ENCODE measurements at places on chromosomes 7 and 10. TPM values are rescaled to one million over a fixed set of nuclear protein-coding genes. Genes with fewer than 3 reads are reported as not detected.

DNA sequence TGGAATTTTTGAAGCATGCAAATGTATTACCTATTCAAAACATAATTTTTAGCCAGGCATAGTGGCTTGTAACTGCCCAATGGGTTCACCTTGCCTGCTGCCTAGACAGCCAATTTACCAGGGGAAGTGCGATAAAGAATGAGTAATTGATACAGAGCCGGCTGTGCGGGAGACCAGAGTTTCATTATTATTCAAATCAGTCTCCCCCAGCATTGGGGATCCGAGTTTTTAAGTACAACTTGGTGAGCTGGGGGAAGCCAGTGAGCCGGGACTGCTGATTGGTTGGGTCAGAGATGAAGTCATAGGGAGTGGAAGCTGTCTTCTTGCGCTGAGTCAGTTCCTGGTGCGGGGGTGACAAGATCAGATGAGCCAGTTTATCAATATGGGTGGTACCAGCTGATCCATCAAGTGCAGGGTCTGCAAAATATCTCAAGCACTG is 29.1 kb upstream of the NRBF2 start:
- DNase-seq, result no peak

DNA sequence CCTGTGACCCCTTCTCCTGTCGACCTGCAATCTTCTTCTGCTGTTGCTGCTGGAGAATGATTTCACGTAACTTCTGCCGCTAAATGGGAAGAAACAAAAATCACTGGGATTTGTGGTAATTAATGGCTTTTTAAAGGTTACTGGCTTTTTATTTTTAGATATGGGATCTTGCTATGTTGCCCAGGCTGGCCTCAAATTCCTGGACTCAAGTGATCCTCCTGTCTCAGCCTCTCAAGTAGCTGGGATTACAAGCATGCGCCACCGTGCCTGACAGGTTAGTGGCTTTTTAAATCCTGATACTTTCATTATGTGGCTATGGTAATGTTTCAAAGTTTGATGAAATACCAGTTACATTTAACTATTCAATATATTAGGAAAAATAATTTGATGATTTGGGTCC is 154.6 kb downstream of the GALNT11 start:
- no peak for DNase-seq

GRCh38 chr7:123004931-123005330 is 9.4 kb upstream of the TAS2R16 start:
- DNase-seq, result no peak

DNA sequence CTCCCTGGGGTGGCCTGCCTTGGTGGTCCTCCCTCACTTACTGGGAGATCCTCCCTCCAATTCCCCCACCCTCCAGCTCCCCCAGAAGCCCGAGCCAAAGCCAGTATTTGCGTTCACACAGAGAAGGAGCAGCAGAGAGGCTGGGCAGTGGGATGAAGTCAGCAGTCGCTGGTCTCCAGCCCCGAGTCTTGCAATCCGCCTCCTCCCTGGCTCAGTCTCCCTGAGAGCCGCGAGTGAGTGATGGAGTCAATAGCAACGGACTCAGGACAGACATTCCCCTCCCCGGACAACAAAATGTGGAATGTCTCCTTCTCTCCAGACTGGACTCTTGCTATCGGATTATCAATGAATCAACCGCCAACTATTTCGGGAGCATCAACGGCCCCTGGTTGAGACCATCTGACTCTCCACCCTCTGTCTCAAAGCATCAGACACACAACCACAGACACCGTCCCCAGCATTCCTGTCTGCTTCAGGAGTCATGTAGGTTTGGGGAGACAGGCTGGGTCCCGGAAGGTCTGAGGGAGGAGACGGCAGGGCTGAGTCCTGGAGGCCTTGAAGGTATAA is 178.4 kb downstream of the SH3PXD2A start:
- DNase-seq, result no peak

Gene TWNK
- 41.1 TPM for total RNA-seq

DNA sequence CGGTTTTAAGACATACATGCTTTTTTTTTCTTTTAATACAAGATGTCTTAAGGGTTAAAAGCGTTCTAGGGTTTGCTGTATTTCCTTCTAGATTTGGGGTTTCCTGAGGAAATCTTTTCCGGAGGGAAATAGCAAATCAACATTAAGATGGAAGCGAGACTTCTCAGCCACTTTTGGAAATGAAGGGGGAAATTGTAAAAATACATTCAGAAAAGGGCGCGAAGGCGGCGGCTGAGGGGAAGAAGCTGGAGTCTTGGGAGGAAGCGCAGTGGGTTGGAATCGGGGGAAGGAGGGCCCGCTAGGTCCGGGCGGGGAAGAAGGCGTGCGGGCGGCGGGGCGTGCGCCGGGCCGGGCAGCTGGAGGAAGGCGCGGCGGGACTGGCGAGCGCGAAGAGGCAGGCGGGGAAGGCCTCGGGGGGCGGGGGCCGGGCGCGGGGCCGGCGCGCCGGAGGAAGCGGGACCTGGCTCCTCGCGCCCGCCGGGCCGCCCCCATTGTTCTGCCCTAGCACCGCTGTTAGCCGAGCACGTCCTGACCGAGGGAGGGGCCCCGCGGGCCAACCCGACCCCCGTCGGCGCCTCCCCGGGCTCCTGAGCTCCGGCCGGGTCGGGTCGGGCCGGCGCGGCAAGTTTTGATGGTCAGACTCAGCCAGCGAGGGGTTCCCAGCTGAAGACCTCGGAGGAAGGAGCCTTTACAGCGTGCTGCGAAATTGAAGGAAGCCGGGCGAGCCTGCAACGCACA is 1.5 kb upstream of the SKIDA1 start:
- DNase-seq, result no peak

- no peak for DNase-seq
Observed at GRCh38 chr10:131567279-131568162, 256.0 kb upstream of the TCERG1L start.

Gene PLA2G12B
- total RNA-seq, result not detected

DNA sequence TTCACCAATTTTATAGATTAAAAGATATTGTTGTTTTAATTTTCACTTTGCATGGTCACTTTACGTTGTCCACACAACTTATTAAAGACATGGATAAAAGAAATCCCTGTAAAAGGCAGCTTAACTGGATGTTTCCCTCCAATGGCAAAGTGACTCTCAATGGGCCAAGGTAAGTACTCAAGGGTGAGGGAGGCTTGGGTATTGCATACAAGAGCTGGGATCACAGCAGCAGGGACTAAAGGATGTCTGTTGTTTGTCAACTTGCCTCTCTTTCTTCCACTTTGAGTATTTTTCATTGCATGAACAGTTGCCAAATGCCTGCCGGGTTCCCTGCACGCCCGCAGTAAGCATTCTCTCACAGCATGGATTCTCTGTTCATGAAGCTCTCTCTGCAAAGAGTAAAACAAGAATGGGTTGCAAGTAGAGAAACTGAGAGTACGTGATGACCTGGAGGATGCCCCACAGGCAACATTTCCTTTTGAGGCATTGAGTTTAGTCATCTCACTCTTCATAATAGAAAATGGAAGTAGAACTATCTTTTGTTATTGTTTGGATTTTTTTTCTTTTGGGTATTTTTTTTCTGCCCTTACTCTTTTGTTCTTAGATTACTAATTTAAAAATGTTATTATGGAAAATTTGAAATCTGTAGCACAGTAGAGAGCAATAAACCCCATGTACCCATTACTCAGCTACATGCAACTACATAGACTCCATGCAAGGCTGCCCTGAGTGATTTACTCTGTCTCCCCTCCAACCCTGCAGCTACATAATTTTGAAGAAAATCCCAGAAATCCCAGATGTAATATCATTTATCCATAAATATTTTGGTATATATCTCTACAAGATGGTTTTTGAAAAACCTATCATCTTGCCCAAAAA is 26.3 kb downstream of the GPR141 start:
- DNase-seq, result no peak

Measured in activated T-helper 1 cell treated with anti-CD3 and anti-CD28 coated beads, Interleukin-12 subunit alpha, Interleukin-12 subunit beta, Interleukin-2, Interleukin-4 antibody, amounts not matched to agents 30 ng/mL and 10 ng/mL and 1 ng/mL, durations not matched to agents 14 hours and 24 hours and 36 hours (primary cell).